Stimulated activated CD4-positive, alpha-beta T cell treated with anti-CD3 and anti-CD28 coated beads, TNF-alpha, amount 100 ng/mL, for 1 hour (primary cell): ENCODE measurements at places on chromosomes 12 and 14.
A peak's percentile ranks its signal among the peaks of the same experiment; 100 is the strongest.

DNA sequence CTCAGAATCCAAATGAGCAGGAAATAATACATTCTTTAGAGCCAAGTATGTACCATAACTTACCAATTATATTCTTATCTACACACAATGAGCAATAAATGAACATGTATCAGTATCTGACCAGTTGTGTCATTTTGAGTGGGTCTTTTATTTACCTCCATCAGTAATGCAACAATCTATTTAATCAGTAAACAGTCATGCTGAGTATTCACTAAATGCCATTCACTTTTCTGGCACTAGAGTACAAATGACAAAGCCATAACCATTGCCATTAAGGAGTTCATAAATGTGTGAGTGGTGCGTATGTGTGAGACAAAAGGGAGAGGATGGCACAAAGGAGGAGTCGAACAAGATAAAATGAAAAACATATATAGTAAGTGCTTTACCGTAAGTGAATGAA is 1.5 kb upstream of the STRAP start:
- no peak for DNase-seq

DNA sequence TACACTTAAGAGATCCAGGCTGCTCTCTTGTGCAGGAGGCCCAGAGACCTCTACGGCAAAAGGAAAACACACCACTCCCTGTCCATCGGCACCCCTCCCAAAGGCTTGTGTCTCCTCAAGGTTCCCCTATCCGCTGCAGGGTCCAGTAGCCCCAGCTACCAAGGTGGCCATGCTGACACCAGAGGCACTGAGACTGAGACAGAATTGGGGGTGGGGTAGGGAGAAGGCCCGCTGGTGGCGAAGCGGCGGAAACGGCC is 590 bp downstream of the DDIT3 start:
- DNase-seq = peak; percentile 28

DNA sequence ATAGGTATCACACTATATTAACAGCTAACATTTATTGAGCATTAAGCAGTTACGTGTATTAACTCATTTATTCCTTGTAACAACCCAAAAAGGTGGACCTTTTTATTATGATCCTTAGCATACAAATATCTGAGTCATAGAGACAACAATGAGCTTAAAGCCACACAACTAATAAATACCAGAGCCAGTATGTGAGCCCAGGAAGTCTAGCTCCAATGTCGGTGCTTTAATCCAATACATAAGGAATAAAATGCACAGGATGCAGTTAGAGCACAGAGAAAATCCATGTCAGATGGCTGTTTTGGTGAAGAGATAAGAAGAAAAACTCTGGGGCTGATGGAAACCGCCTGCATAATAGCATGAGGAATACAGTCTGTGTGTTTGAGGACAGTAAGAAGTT is 888.6 kb downstream of the TMTC2 start:
- DNase-seq = no peak

- DNase-seq = no peak
These were observed 7.9 kb upstream of the HCAR1 start for GRCh38 chr12:122738571-122738970.

GRCh38 chr12:84741692-84742091 is 170.9 kb downstream of the SLC6A15 start:
- no peak for DNase-seq
